ENCODE measurements at places on chromosomes 4 and X.

DNA sequence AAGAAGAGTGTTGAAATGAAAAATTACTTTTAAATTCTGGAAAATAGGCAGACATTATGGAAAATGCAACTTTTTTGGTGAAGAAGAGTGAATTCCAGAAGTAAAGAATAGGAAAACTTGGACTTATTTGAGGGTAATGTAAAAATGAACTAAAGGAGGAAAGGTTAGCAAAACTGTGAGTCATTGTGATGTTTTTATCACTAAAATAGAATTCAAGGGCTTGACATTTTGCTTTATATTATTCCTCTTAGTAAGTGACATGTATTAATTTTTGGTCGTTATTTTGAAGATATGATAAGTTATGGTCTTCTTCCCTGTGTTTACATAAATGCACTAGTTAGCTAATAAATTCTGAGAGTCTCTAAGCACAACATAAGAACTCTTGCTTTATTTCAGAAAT lies 390.9 kb downstream of the FAT4 start:
- no peak for DNase-seq

- DNase-seq = peak; percentile 58
Observed at GRCh38 chr4:120052856-120053255, 13.8 kb downstream of the MAD2L1 start.

DNA sequence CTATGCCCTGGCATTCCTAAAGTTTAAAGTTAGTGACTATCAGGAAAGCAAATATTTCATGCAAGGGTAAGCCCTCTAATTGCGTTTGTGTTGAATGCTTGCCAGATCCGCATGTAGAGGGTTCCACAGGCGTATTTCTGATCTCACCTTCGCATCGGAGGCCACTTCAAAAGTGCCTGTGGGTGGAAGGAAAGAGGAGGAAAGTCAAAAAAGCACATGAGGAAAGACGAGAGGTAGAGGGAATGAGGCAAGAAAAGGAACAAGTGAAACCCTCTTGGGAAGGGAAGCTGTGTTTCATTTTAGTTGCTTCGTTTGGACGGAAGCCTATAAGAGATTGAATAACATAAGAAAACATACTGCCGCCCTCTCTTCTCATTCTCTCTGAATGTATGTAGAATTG lies 628.8 kb downstream of the SPRY1 start:
- no peak for DNase-seq

DNA sequence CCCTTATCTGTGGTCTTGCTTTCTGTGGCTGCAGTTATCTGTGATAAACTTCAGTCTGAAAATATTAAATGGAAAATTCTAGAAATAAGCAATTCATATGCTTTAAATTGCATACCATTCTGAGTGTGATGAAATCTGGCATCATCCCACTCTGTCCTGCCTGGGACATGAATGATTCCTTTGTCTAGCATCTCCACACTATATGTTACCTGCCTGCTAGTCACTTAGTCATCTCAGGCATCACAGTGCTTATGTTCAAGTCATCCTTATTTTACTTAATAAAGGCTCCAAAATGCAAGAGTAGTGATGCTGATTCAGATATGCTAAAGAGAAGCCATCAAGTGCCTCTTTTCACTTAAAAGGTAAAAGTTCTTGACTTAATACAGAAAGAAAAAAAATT lies 14.3 kb upstream of the RAB9B start:
- DNase-seq = no peak

GRCh38 chrX:71489540-71489939 lies 43.4 kb upstream of the OGT start:
- no peak for DNase-seq

DNA sequence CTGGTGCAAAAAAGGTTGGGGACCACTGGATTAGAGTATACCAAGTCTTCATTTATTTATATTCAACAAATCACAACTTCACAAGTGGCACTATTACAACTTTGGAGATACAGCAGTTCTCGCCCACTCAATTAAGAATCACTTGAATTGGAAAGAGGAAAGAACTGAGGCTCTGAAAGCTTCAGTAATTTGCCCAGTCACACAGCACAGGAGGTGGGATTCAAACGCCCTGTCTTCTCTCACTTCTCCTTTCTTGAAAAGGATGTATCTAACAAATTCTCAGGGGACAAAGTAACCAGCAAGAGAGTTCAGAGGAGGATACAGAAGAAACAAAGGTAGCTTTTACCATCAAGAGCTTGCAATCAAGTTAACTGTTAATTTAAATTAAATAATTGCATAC lies 12.4 kb downstream of the SMIM14 start:
- no peak for DNase-seq
